NCI-H1417 (cell line): ENCODE measurements at places on chromosomes 3 and 15.

- no peak for DNase-seq
Observed at GRCh38 chr3:71718072-71718471, 7.1 kb downstream of the EIF4E3 start.

GRCh38 chr3:53411371-53411770 lies 64.0 kb upstream of the DCP1A start:
- no peak for DNase-seq

DNA sequence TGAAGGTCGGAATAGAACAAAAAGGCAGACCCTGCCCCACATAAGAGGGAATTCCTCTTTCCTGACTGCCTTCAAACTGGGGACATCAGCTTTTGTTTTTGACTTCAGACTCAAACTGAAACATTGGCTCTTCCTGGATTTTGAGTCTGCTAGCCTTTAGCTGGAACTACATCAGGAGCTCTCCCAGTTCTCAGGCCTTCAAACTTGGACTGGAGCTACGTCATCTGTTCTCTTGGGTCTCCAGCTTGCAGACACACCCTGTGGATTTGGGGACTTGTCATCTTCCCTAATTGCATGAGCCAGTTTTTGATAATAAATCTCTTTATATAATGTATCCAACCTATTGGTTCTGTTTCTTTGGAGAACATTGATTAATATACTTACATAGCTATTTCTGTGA lies 798.1 kb downstream of the TBL1XR1 start:
- DNase-seq = no peak

GRCh38 chr3:47932421-47932820 lies 83.8 kb downstream of the MAP4 start:
- no peak for DNase-seq

- DNase-seq = no peak
Observed at GRCh38 chr3:178043084-178043483, 493.2 kb upstream of the KCNMB2 start.

DNA sequence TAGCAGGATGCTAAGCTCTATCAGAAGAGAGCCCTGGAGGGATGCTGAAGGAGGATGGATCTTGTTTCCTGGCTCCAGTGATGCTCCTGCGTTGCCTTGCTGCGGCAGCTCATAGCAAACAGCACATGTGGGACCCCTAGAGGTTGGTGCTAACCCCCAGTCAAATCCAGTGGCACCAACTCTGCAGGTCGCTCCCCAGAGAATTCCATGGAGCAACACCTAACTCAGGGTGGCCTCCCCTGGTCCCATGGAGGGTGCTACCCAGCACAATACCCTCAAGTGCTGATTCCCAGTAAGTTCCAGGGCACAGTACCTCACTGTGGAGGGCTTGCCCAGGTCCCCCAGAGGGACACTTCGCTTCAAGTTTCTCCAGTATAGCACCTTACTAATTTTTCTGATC lies 231.2 kb downstream of the NEK10 start:
- no peak for DNase-seq

DNA sequence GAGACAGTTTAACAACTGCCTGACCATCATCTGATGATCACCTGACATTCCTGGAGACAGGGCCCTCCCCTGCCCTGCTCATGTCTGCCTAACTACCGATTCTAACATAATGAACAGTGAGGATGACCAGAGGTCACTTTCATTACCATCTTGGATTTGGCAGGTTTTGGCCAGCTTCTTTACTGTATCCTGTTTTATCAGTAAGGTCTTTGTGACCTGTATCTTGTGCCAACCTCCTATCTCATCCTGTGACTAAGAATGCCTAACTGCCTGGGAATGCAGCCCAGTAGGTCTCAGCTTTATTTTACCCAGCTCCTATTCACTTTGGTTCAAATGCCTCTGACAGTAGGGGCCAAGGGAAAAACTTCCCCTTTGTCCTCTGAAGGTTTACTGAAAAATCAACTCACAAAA lies 40.2 kb downstream of the METTL6 start:
- DNase-seq = no peak

GRCh38 chr3:30585654-30586053 lies 20.7 kb upstream of the TGFBR2 start:
- no peak for DNase-seq

- no peak for DNase-seq
Observed at GRCh38 chr15:62275831-62276230, 110.7 kb upstream of the C2CD4B start.
